DMS 273 treated with DMSO at 0.1 percent for 48 hours (cell line): ENCODE measurements at places on chromosomes 13 and 19.
A peak's percentile ranks its signal among the peaks of the same experiment; 100 is the strongest.

- DNase-seq, result no peak
Observed at GRCh38 chr13:97311956-97312355, 89.8 kb downstream of the MBNL2 start.

- DNase-seq, result no peak
Observed at GRCh38 chr19:50647879-50648615, 1.2 kb upstream of the C19orf81 start.

DNA sequence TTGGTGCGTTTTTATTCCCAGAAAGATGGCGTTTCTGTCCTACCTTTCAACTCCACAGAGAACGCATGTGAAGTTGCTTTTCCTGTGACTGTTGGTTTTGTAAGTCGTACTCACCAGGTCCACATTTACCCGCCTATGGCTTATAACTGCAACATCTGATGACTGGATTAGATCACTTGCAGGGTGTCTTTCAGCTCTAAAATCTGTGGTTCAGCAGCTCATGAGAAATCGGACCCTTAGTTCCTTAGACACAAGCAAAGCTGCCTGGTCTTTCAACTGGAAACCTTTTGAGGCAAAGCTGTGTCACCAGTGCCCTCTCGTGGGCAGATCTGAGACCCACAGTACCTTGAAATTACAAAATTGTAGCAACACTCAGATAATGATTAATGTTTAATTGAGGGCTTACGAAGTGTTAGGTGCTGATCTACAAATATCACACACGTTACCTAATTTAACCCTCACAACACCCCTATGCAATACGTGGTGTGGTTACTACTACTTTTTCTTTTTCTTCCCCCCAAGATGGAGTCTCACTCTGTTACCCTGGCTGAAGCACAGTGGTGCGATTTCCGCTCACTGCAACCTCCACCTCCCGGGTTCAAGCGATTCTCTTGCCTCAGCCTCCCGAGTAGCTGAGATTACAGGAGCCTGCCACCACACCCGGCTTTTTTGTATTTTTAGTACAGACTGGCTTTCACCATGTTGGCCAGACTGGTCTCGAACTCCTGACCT, 65.4 kb downstream of the RUBCNL start:
- peak; percentile 0 for DNase-seq

- DNase-seq, result no peak
Observed at GRCh38 chr19:53988981-53989380, 2.5 kb upstream of the CACNG6 start.

DNA sequence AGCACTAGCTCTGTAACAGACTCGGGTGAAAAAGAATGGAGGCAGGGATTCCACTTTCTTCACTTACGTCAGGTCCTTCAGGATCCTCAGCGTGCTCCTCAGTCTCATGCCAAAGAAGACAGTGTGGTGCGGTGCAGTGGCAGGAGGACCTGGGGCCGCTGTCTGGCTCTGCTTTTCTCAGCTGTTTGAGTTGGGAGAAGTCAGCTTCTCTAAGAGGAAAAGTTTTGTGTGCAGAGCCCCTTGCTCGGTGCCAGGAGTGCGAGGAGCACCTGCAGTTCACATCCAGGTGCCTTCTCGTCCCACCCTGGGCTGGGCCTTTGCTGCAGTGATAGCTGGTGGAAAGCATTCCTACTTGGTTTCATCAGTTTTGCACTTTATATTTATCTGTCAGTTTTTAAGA, 77.9 kb upstream of the TEX29 start:
- no peak for DNase-seq

DNA sequence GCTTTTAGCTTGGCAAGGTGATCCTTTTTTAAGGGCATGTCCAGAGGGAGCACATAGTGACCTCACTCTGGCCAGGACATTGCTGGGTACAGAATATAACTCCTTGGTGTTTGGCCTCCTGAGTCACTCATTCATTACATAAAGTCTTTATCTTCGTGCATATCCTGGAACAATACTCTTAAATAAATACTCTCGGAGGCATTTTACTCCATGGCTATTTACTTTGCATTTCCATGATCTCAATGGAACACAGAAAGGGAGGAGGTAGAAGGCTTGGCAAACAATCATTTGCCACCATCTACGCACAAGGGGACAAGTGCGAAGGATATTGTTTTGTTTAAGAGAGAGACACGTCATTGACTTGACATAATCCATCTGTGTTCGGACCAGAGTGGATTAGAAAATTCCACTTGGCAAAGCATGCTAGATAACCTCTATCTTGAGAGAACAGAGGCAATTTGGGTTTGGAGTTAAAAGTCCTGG, 210.0 kb downstream of the IRS2 start:
- no peak for DNase-seq

DNA sequence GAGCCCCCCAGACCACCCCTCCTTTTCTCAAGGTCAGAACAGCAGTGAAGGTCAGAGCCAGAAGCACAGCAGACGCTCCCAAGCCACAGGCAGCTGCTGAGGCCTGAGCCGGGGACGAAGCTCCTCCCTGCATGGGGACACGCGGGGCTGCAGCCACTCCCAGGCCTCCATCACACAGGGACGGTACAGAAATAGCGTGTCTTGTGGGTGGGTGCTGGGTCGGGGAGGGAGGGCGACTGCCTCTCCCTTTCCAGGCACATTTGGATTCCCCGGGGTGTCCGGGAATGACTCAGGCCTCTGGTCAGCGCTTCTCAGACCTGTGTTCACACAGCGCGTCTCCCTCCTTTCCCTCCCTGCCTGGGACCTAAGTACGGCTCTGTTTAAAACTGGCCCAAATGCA, 33.2 kb downstream of the RASA3 start:
- no peak for DNase-seq

GRCh38 chr13:92407858-92408257, 818.7 kb upstream of the GPC6 start:
- DNase-seq, result no peak

GRCh38 chr19:23095418-23095817, 21.4 kb upstream of the ZNF730 start:
- no peak for DNase-seq

- no peak for DNase-seq
Observed at GRCh38 chr19:18234194-18234593, 8.0 kb upstream of the PDE4C start.

DNA sequence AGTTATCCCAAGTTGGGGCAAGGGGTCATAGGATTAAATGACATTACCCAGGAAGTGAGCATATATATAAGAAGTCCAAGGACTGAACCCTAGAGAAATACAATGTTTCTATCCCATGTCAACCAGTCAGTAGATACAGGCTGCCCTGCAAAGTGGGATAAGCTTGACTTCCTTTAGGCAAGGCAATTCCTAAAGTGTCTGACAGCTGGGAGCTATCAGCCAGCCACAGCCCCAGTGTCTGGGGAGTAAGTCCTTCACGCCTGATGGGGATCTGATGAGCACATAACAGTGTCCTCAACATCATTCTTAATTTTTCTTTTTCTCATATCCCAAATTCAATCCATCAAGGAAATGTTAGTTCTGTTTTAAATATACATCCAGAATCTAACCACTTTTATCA, 54.1 kb downstream of the DNAJC15 start:
- no peak for DNase-seq

DNA sequence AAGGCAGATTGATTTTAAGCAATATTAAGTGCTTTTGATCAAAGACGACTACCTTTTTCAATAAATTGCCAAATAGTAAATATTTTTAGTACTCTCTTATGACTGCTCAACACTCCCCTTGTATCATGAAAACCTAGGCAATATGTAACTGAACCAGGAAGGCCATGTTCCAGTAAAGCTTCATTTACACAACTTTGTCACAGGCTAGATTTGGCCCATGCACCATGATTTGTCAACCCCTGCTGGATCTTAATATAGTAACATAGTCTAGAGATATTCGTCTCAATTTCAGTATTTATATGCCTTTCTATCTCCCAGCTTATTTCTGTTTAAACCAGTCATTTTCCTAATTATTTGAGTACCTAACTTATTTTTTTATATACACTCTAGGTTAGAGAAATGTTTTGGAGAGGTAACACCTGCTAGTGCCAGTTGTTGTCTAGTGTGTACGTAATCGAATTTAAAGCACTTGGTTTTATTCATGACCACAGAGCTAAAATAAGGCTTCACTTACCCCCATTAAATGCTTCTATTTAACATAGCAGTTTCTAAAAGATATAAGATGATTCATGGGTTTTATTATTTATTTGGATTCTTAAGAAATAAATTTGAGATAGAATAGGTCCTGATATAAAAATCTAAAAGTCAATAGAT, 21.0 kb downstream of the TPP2 start:
- no peak for DNase-seq

GRCh38 chr13:98280176-98280510, 103.1 kb upstream of the RNF113B start:
- no peak for DNase-seq

DNA sequence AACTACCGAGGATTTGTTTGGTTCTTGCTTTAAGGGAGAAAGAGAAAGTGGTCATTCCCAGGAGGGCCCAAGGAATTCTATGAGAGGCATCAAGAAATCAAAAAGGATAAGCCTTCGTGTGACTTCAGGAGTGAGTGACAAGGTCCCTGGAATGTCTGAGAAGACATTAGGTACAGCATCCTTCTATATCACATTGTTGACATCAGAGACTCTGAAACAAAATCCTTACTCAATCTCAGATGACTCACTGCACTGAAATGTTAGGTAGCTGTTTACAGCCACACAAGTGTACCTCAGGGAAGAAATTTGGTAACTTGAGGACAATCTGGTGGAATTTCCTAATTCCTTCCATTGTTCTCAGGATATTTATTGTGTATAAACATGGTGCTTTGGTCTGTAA, 7.9 kb upstream of the LGALS14 start:
- no peak for DNase-seq

DNA sequence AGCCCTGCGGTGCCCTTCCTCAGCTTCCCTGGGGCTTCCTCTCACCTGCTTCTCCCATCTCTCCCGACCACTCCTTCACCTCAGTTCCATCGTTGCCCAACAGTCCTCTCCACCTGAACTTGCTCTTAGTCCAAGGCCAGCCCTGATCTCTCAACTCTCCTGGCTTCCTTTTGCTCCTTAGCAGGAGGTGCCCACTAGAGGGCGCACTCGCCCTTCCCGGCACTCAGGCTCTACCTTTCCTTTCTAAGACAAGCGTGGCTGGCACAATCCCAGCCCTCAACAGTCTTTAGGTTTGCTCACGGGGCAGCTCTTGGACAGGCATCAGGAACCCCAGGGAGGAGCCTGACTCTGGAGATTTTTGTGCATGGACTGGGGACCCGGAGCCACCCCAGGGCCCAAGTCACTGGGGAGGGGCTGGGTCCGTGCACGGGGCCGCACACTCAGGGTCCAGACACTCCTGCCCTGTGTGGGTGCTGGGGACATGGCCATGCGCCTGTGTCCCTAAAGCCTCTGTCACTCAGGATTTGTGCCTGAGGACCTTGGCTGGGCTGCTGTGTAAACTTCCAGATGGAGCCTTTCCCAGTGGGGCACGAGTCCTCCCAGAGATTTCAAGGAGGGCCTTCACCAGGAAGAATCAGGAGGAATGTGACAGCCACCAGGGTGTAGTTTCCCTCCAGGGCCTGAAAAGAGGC, 12.1 kb upstream of the CEACAM8 start:
- DNase-seq, result peak; percentile 4

GRCh38 chr19:3029065-3029923, at the start of gene TLE2:
Gene TLE2 (minus strand): TSS chr19:3029280. CDS start chr19:3028904, 376 bp downstream.
- DNase-seq, result no peak

- DNase-seq, result no peak
Observed at GRCh38 chr19:57152921-57153320, 7.9 kb upstream of the ZIM3 start.

- DNase-seq, result no peak
Observed at GRCh38 chr19:50994129-50994528, 7.3 kb downstream of the KLK8 start.

- no peak for DNase-seq
Observed at GRCh38 chr19:45137179-45137761, 23.5 kb downstream of the NKPD1 start.

DNA sequence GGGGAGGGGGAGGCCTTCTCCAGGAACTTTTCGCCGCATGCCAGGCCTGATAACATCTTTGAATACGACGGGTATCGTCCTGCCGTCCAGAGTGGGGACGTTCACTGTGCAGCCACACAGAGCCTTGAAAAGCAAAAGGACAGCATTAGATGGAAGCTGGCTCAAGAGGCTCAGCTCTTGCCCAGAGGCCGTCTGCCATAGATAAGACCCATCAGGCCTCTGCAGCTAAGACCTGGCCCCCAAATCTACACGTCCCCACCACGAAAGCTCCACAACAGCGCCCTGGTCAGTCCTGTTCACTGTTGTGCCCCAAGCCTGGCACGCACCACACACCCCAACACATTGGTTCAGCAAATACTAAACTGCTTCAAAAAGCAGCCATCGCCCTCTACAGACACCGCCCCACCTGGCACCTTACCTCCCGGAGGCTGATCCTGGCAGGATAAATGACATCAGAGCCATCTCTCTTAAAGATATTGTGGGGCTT, 2.1 kb downstream of the DNAJB1 start:
- no peak for DNase-seq

DNA sequence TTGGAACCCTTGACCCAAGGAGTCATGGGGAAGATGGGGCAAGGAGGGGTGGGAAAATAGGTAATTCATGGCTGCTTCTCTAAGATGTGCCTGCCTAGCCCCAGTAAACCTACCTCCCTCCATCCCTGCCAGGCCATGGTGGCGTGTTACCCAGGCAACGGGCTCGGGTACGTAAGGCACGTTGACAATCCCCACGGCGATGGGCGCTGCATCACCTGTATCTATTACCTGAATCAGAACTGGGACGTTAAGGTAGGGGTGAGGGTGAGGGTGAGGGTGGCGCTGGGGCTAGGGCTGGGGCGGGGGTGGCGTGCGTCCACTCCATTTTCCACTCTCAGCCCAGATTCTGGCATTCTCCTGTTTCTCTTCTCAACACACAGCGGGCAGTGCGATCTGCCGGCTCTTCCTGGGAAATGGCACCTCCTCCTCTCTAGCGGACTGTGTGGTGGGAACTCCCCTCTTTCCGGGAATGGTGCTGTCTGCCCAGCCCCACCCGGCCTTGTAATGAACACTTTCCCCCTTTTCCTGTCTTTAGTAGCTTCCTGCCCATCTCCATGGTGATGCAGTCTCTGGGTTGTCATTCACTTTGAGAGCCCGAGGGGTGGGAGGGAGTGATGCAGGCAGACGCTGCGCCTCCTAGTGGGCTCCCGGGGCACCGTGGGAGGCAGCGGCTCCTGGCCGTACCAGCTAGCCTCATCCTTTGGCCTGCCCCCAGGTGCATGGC, 7.6 kb downstream of the EGLN2 start:
- DNase-seq, result no peak

GRCh38 chr19:31591258-31591657, 242.0 kb upstream of the TSHZ3 start:
- DNase-seq, result no peak

DNA sequence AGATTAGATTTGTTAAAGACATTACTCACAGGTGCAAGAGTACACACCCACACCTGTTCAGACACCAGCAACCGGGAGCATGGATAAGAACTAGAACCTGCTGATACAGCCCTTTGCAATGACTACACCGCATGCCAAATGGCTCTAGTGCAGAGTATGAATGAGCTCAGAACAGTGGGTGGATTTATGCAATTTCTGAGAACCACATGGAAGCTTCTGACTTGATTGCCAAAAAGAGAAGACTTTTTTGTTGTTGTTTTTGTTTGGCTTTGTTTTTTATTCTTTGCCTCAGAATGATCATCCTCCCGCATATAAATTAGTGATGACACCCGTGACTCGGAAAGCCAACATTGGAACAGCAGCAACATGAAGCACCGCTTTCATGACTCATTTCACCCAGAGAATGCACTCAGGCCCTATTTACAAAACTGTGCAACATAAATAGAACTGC, 77.4 kb upstream of the LRCH1 start:
- no peak for DNase-seq

- peak; percentile 14 for DNase-seq
Observed at GRCh38 chr13:91406619-91407018, 8.2 kb downstream of the GPC5 start.
